ENCODE measurements at places on chromosomes 4 and X.

- no peak for DNase-seq
Observed at GRCh38 chr4:112508356-112508755, 7.6 kb downstream of the NEUROG2 start.

GRCh38 chr4:80237992-80238391 lies 28.5 kb upstream of the FGF5 start:
- DNase-seq, result peak; percentile 22

- DNase-seq, result no peak
Observed at GRCh38 chr4:17664755-17665154, 50.3 kb downstream of the MED28 start.

GRCh38 chr4:26590639-26591038 lies 6.8 kb downstream of the TBC1D19 start:
- DNase-seq, result no peak

DNA sequence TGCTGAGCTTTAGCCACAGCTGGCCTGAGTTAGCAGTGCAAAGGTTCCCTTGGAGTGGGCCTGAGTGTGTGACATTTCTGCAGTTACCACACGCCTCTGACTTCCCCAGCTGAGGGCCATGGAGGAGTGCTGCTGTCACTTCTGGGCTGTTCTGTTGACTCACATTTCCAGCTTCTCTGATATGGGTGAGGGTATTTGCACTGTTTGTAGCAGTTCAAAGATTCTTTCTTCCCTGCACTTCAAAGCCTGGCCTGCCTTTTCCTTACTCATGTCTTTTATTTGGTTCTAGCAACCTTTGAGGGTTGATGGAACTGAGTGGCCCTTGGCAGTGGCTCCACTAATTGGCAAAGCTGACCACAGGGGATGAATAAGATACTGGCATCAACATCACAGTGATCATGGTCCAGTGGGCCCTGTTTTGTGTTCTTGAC lies 26.4 kb upstream of the SCML1 start:
- DNase-seq, result no peak

- peak; percentile 58 for DNase-seq
Observed at GRCh38 chr4:123017636-123018395, 95.4 kb upstream of the NUDT6 start.

GRCh38 chr4:145827885-145828284 lies 110.7 kb downstream of the ZNF827 start:
- no peak for DNase-seq

DNA sequence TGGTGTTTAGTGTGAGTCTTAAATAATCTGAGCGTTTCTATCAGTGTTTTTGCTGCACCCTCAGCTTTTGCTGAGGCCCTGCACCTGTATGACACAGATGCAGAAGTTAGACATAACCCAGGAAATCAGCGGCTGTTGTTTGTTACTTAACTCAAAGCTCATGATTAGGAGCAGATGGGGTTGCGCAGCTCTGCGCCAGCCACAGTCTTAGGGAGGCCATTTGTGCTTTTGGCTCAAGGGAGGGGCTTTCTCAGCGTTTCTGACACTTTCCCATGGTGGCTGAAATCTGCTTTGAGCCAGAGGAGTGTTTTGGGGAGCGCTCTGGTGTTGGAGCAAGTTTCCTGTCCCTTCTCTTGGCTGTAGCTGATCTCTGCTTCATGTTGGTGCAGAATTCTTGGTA lies 433.8 kb downstream of the NAF1 start:
- no peak for DNase-seq

GRCh38 chr4:64729561-64729960 lies 320.3 kb upstream of the TECRL start:
- no peak for DNase-seq

- no peak for DNase-seq
Observed at GRCh38 chr4:73743795-73744194, 3.4 kb downstream of the CXCL8 start.

- DNase-seq, result peak; percentile 18
Observed at GRCh38 chrX:53682885-53683555, 3.5 kb downstream of the HUWE1 start.

- no peak for DNase-seq
Observed at GRCh38 chrX:10089378-10089795, 67.4 kb upstream of the CLCN4 start.

DNA sequence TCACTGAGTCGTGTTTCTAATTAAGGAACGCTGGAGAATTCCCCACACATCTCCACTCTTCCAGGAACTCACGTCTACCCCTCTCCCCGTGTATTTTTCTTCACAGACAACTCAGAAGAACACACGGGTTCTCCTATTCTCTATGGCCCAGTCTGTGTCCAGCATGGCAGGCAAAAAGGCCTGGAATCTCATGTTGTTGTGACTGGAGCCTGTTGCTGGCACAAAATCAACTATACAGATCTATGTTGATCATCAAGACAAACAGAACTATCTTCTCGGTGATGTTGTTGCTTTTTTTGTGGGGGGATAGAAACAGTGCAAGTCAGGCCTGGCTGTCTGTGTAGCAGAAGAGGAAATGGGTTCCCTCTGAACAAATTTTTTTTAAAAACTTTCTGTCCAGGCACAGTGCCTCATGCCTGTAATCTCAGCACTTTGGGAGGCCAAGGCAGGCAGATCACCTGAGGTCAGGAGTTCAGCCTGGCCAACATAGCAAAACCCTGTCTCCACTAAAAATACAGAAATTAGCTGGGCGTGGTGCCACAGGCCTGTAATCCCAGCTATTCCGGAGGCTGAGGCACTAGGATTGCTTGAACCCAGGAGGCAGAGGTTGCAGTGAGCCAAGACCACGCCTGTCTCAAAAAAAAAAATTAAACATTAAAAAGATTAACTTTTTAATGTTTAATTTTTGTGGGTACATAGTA lies 50.5 kb upstream of the CBR4 start:
- no peak for DNase-seq

Measured in AG08396 (cell line).